Right renal pelvis (tissue), 4 donors: ENCODE measurements at places on chromosomes 7 and 10.

DNA sequence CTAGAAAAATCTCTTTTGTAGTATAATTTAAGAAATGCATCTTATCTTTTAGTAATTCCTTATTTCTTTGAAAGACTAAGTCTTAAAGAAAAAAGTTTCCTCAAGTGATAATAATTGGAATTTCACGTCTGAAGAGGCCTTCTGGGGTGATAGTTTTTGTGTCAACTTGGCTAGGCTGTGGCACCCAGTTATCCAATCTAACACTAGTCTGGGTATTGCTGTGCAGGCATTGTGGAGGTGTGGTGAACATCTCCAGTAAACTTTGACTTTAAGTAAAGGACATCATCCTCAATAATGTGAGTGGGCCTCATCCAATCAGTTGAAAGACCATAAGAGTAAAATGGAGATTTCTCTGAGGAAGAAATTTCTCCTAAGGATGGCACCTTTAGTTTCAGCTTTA lies 2.3 kb upstream of the TUBAL3 start:
- DNase-seq: no peak

- DNase-seq: no peak
Measured at GRCh38 chr7:122686360-122686878, 12.5 kb downstream of the RNF133 start.

GRCh38 chr7:49294611-49295010 lies 370.3 kb downstream of the CDC14C start:
- no peak for DNase-seq

GRCh38 chr10:5595095-5595494 lies 70.3 kb downstream of the CALML3 start:
- DNase-seq: no peak

- DNase-seq: no peak
Measured at GRCh38 chr10:50927522-50928189, 42.2 kb upstream of the A1CF start.

DNA sequence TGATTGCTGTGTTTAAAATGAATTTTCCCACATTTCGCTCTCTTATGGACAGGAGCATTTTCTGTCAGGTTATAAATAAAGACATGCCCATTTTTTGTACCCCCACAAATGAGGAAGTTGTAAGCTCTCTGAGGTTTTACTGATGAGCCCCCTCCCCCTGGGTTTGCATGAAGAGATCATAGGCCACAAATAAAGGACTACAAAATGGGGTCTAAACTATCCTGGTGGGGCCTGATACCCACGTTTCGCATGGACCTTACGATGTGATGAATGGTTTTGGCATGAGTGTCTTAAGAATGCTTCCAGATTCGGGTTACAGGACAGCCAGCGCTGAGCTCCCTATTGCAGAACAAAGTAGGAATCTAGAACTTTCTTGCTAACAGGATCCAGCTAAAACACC lies 5.8 kb downstream of the IKZF1 start:
- DNase-seq: no peak

- no peak for DNase-seq
Measured at GRCh38 chr7:137882261-137882668, 35.5 kb upstream of the DGKI start.

GRCh38 chr10:113434950-113435349 lies 117.9 kb upstream of the HABP2 start:
- DNase-seq: no peak

GRCh38 chr7:21383227-21384220 lies 44.4 kb upstream of the SP4 start:
- no peak for DNase-seq
